ENCODE measurements at places on chromosomes 6 and 20.

DNA sequence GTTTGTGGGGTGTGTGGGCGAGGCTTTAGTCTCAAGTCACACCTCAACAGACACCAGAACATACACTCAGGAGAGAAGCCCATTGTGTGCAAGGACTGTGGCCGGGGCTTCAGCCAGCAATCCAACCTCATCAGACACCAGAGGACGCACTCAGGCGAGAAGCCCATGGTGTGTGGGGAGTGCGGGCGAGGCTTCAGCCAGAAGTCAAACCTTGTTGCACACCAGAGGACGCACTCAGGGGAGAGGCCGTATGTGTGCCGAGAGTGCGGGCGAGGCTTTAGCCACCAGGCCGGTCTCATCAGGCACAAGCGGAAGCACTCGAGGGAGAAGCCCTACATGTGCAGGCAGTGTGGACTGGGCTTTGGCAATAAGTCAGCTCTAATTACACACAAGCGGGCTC is 27.8 kb downstream of the ZNF133 start:
- DNase-seq, result no peak

DNA sequence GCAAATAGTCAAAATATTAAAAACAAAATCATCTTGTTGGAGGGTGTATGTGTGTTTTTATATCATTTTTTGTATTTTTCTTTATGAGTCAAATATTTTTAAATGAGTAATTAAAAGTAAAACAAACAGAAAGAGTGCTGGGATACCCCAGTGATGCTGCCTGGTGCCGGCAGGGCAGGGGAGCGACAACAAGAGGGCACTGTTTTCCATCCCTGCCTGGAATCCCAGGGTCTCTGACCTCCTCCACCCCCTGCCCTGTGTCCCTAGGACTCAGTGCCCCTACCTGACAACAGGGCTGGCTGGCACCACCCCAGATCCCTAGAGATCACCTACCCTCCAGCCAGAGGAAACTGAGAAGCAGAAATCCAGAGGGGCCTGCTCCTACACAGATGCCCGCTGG is 41.9 kb upstream of the HMGA1 start:
- no peak for DNase-seq

DNA sequence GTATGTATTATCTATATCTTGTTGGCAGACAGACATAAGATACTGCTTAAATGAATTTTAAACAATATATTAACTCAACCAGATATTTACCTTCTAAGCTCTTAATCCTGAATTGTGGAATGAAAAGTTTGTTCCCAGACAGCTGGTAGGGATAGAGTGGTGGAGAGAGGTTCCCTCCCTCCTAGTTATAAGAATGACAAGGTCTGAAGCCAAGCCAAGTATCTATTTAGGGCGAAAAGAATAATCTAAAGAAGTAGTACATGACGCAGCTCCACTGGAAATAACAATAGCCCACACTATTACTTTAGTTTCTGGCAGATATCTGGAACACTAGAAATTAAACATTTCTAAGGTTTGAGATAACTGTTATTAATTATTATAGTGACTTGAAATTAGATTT is 104.3 kb downstream of the AHI1 start:
- no peak for DNase-seq

GRCh38 chr6:128521282-128521632 is 858 bp upstream of the PTPRK start:
- no peak for DNase-seq

GRCh38 chr6:108051481-108051880 is 23.1 kb downstream of the OSTM1 start:
- no peak for DNase-seq

DNA sequence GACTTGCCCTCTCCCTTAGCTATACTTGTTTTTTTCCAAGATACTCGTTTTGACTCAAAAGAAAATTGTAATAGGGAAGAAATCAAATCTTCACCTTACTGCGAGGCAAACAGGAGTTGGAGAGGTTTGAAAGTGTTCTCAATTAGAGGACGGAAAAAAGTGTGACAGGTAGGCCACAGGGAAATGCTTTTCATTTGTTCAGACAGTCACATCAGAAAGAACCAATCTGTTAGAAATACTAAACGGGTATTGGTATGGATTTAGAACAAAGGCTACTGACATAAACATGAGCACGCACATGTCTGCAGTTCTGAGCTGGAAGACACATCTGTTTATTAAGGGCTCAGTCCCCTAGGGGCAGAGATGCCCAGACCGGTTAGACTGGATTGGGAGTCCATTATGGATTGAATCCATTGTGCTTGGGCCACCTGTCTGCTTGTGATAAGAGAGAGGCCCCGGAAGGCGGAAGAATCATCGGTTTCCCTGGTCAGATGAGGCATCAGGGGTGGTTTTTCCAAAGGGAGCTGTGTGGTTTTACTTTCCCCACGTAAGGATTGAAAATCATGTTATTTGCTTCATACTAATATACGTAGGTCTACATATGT is 220.9 kb upstream of the MYLIP start:
- DNase-seq, result no peak

- DNase-seq, result no peak
Measured at GRCh38 chr6:42259841-42260395, 42.3 kb upstream of the MRPS10 start.

GRCh38 chr20:45061244-45061643 is 39.7 kb downstream of the KCNS1 start:
- no peak for DNase-seq

GRCh38 chr20:23368316-23369071 is 6.5 kb downstream of the GZF1 start:
- DNase-seq, result no peak

DNA sequence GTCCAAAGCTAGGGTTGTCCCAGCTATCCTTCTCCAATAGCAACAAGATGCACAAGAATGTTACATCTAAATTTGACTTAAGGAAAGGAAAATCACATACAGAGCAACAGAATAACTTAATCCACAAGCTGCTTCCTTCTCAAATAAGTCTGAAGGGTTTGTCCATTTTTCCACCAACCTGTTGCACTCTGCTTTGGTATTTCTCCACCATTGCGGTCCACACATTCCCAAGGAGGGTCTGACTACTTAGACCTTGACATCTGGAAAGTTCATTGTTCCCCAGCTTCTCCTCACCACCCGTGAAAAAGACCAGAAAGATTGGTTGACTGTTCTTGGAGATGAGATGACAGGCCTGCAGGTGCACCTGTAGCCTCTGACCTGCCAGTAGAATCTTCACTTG is 72.5 kb downstream of the PDSS2 start:
- no peak for DNase-seq

- no peak for DNase-seq
Measured at GRCh38 chr6:52337633-52338290, 24.2 kb upstream of the PAQR8 start.

DNA sequence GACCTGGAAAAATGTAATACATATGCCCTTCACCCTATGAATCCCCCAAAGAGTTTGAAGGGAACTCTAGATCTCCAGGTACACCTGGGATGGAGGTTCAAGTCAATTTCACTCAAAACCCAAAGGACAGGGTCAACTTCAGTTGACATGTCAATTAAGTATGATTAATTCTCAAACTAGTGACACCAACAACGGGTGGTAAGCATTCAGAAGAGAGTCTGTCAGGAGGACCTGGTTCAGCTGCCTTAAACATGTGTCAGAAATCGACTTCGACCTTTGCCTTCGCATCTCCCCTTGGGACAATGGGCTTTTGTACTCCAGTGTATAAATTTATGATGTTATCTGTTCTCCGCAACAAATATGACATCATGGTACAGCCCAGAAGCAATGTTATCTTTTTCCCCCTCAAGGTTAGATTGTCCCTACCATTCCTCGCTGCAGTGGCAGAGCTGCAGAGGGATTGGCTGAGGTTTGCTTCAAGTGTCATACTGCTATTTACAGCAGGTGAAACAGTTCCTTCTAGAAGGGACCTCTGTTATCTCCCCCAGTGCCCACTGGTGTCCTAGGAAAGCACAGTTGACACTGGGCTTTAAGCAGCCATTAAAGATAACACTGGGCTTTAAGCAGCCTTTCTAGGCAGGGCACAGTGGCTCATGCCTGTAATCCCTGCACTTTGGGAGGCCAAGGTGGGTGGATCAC is 94.7 kb upstream of the SNX9 start:
- DNase-seq, result no peak

DNA sequence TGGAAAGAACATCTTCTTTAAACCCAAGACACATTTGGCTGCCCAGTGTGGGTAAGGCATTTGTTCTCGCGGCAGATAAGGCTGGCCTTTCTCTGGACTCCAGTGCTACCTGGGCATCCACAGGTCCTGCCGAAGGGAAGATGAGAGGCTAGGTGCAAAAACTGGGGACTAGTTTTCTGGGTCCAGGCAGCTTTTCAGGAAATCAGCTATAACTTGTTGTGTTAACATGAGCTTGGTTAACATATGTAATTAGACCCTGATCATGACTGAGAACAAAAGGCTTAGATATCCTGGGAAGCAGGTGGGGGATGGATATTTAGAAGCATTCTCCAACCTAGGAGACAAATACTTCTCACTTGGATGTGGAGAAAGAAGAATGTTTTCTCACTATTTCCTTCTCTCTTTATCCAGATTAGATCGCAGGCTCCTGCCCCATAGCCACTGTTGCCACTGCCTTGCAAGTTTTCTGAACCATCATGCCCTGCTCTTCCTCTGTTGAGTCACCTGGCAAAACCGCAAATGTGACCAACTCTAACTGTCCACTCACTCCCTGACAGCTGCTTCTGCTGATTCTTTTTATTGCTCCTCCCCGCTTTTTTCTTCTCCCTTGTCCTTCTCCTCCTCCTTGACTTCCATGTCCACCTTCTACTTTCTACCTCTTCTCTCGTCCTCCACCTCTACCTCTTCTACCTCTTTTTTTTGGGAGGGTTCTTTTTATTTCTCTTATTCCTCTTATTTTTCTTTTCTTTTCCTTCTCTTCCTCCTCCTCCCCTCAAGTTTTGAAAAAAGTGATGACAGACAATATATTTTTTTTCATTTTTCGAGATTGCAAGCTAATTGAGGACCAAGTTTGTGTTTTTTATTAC is 258.1 kb downstream of the UTRN start:
- no peak for DNase-seq

DNA sequence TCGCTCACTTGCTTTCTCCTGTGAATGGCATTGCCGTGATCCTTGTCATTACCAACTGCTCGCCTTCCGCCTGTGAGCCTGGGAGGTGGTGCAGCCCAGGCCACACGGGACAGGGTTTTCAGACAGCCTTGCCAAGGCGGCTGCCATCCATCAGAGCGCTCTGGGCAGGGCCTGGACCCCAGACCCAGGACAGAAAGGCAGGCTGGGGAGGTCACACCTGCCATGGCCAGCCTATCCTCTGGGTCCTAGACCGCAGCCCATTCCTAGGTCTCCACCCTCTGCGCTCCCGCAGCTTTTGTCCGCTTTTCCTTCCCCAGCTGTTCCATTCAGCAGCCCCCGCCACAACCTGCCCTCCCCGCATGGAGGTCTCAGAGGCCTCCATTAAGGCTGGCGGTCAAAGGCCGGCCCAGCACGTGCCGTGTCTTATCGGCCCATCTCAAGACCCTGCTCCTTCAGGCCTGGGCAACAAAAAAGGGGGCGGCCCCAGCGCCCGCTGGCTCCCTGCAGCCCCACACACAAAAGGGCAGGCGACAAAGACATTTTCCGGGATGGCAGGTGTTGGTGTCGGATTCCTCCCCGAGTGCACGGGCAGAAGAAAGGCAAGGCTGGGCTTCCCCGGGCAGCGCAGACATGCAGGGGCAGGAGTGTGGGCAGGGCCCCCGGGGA is 28.1 kb downstream of the INSM1 start:
- DNase-seq, result no peak

DNA sequence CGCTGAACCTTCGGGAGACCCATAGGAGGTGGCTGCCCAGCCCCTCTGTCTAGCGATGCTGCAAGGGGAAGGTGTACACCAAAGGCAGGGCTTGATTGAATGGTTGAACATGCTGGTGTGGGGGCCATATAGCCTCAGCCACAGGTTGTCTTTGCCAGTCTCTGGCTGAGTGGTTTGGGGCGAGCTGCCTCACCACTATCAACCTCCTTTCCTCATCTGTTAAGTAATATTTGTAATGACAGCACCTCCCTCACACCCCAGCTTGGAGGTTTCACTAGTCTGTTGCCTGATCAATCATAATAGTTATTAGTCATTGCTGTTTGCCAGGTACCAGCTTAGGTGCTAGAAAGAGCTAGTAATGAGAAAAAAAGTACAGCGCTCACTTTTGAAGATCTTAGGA is 11.8 kb upstream of the ZNF831 start:
- no peak for DNase-seq

GRCh38 chr6:143441680-143442545 is 8.6 kb downstream of the ADAT2 start:
- no peak for DNase-seq

GRCh38 chr6:43489277-43490072 is 12.1 kb downstream of the TJAP1 start:
- no peak for DNase-seq

DNA sequence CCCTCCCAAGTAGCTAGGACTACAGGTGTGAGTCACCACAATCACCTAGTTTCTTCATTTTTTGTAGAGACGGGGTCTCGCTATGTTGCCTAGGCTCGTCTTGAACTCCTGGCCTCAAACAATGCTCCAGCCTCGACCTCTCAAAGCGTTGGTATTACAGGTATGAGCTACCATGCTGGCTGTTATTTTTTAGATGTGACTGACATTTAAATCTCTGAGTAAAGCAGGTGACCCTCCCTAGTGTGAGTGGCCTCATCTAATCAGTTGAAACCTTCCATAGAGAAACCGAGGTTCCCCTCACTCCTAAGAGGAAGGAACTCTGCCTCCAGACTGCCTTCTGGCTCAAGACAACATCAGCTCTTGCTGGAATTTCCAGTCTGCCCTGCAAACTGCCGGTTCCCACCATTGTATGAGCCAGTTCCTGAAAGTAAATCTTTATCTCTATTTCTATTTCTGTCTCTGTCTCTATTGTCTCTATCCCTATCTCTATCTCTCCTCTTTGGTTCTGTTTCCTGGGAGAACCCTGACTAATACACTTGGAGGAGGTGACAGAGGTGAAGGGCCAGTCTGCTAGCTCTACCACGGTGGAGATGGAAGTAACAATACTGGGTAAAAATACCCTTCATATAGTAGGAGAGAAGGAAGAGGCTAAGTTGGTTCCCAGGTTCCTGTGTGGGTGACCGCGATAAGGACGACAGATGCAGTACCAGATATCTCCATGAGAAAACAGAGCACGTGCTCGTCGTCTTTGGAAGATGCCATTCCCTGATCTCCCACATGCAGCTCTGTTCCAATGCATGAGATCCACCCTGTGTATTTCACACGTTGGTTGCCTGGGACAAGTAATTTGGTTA is 81.0 kb downstream of the MYB start:
- no peak for DNase-seq

DNA sequence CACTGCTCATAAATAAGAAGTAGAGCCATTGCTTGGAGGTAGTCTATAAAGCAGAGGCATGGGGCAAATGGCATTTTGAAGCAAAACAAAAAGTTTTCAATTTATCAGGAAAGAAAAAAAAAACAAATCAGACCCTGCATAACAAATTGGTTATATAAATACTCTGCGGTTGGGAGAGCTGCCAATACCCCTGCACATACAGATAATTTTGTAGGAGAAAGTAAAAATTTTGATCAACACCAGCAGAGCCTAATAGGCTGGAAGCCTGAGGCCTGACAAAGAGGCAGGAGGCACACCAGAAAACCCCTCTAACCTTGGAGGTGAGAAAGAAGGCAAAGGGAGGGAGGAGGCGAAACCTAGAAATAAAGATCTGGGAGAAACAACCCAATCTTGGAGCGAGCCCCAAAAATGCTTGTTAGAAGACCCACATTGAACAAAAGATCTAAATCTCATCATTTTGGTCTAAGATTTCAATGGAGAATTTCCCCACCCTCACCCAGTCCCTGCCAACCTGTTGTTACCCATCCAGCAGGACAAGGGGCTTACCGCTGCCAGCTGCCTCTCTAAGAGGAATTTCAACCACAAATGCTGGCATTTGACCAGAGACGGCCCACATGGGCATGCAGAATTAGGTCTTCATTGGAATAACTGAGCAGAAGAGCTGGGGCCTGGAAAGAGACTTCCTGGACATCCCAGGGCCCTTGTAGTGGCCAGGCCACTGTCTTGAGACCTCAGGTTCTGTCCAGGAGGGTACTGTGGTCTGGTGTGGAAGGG is 28.4 kb downstream of the FOXA2 start:
- DNase-seq, result no peak

Measured in thoracic aorta (tissue), 2 donors.